ENCODE measurements at places on chromosomes 2 and 18. TPM values are rescaled to one million over a fixed set of nuclear protein-coding genes. Genes with fewer than 3 reads are reported as not detected.

Gene ERLEC1
- 38.6 TPM for total RNA-seq

Gene RAX
- not detected for total RNA-seq

Gene KHK
- 1.9 TPM for total RNA-seq

Gene FBXO48
- 0.23 TPM for total RNA-seq

Gene UPP2
- total RNA-seq, result not detected

Gene REG3A
- not detected for total RNA-seq

Gene RBM43
- 3.9 TPM for total RNA-seq

Gene ADD2
- 0.35 TPM for total RNA-seq

Gene SPATA3
- total RNA-seq, result not detected

Gene CXCR2
- total RNA-seq, result not detected

Gene HES6
- 1.7 TPM for total RNA-seq

Gene NTSR2
- total RNA-seq, result not detected

Gene DES
- 0.15 TPM for total RNA-seq

Gene STEAP3
- 13.8 TPM for total RNA-seq

Gene DLGAP1
- 2.9 TPM for total RNA-seq

Gene MALT1
- total RNA-seq, result 8.4 TPM

Gene POMC
- 0.59 TPM for total RNA-seq

Gene POTEE
- under 0.01 TPM for total RNA-seq

Gene REG3G
- total RNA-seq, result not detected

Gene ASPRV1
- 0.12 TPM for total RNA-seq

Gene SP140
- total RNA-seq, result not detected

Gene ABCG8
- total RNA-seq, result not detected

Gene LAMA1
- 82.3 TPM for total RNA-seq

Gene SYT4
- total RNA-seq, result not detected

Gene SERPINB12
- total RNA-seq, result not detected

Gene C2orf72
- under 0.01 TPM for total RNA-seq

Gene BMP10
- not detected for total RNA-seq

Gene MYO5B
- total RNA-seq, result 0.53 TPM

Gene EVX2
- not detected for total RNA-seq

Gene FOXI3
- not detected for total RNA-seq

Data from smooth muscle cell of the coronary artery (primary cell).